ENCODE measurements at places on chromosomes 16 and 17.

GRCh38 chr16:27149986-27150385, 53.3 kb upstream of the KDM8 start:
- no peak for DNase-seq

DNA sequence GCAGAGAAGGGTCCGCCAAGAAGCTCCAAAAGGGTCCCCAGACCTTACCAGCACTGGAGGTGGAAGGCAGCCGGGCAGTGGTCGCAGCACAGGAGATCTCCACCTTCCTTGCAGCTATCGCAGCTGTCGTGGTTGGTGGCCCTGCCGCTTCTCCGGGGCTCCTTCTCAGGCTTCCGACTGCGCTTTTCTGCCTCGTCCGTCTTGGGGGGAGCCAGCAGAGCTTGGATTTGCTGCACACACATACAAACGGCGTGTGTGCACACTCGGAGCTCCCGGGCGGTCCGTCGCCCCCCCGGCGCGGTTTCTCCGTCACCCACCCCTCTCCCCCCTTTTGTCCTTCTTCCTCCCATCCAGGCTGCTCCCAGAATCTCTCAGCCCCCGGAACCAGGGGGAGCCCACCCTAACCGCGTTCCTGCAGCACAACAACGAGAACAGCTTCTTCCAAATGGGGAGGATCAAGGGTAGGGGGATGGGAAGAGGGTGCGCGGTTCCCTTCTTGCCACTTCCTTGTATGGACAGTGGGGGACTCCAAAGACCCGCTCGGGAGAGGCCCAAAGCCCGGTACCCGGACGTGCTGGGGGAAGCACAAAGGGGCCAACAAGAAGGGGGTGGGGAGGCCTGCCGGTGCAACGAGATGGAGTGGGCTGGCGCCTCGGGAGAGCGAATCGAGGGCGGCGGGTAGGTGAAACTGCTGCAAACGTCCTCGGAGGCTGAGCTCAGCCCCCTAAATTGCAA, 1.1 kb downstream of the PHF12 start:
- DNase-seq, result peak; percentile 22

- no peak for DNase-seq
Measured at GRCh38 chr17:79280866-79281572, 206.4 kb downstream of the ENGASE start.

DNA sequence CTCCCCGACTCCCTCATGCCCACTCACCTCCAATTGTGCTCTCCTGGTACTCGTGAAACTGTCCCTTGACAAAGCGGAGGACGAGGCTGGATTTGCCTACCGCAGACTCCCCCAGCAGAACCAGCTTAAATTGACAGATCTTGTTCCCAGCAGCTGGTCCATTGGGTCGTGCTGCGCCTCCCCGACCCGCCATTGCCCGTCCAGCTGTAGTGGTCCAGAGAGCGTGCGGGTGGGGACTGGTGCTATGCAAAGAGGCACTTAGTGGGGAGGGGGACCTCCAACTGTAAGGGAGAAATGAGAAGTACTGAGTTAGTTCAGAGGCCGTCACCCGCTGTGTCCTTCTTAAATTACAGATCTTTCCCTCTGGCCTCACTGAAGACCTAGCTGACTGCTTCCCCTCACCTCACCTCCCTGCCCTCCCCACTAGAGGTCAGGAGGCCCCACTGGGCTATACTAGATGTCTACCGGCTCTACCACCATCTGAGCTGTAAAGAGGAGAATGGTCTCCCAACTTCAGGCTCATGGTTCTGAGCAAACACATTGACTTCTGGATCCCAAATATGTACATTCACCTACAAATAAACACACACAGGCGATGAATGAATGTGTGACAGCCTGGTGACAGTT, 7.8 kb downstream of the HSPB9 start:
- no peak for DNase-seq

DNA sequence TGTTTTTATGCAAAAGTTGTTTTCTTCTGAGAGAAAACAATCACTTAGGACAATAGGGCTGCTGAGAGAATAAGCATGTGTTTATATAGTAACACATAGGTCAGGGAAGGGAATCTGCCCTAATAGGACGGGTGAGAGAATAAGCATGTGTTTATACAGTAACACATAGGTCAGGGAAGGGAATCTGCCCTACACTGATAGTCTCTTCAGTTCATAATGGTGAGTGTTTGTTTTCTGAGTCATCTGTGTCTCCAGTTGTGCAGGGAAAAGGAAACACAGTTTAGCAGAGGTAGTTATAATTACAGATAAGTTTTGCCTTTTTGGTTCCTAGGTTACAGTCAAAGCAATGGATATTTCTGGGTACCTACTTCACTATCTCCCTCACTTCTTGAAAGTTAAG, 252.3 kb upstream of the CA10 start:
- DNase-seq, result no peak

- no peak for DNase-seq
Measured at GRCh38 chr17:53142890-53143289, 679.8 kb upstream of the KIF2B start.

GRCh38 chr17:74776990-74777389, 845 bp upstream of the NAT9 start:
- DNase-seq, result no peak

GRCh38 chr16:70253291-70254106, 1.8 kb upstream of the EXOSC6 start:
- DNase-seq, result no peak

Data from fibroblast of skin of left quadriceps (primary cell).